Frontal cortex (tissue), 4 donors: ENCODE measurements at places on chromosomes 1 and 21.

- no peak for DNase-seq
These were observed 148.7 kb downstream of the SETD4 start for GRCh38 chr21:35911412-35912191.

- DNase-seq = no peak
These were observed 896 bp downstream of the LYSMD1 start for GRCh38 chr1:151164732-151165280.

DNA sequence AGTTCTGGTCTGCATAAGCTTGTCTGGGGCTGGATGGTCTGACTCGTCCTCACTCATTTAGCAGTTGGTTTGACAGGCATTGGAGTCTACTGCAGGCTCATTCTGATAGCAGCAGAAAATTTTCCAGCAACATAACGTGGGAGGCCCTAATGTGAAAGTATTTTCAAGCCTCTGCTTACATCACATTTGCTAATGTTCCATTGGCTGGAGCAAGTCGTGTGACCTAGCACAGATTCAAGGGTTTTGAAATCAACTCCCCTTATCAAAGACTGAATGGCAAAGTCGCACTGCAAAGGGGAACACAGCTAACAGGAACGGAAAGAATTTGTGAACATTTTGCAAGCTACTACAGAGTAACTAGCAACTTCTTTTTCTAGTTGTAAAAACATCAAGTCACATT lies 2.3 kb upstream of the USH2A start:
- no peak for DNase-seq

GRCh38 chr1:42756956-42757891 lies 9.6 kb downstream of the P3H1 start:
- DNase-seq = no peak

DNA sequence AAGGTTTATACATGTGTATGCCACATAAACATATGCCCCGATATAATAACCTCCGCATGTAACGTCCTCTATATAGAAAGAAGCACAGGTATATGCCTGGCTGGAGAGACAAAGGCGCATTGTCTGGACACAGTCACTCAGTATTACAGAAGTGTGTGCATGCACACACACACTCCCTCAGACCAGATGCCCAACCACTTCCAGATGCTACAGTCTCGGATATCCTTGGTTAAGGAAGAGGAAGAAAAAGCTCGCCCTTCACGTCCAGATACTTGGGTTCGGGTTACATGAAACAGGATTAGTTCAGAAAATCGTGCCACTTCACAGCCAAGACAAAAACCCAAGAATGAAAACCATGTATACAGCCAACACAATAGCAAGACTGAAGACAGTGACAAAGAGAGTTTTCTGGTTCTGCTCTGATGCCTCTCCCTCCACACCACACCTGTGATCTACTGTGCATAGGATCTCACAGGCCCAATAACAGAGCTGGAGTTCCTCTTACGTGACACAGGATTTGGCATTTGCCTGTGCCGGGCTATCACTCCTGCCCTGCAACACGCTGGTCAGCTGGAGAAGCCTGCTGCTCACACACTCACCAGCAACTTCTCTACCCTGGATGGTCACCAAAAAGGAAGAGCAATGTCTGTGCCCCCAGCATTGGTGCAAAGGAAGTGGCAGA lies 75.0 kb downstream of the SSBP3 start:
- no peak for DNase-seq

DNA sequence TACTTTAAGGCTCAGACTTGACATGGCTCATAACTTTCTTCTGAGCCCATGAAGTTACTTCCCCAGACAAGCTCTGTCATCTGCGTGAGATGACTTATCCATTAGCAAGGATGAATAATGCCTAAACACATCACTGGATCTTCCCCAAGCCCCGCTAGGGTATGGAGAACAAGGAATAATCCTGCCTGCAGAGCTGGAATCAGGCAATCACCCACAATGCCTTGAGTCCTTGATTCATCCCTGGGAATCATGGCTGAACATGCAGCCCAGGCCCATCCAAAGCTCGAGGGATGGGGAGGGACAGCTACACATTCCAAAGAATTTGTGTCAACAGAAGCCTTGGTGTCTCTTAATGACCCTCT lies 131.7 kb downstream of the PSMG1 start:
- DNase-seq = no peak

GRCh38 chr1:63936801-63937200 lies 163.0 kb downstream of the ROR1 start:
- DNase-seq = no peak

- no peak for DNase-seq
These were observed 13.6 kb downstream of the GRIK3 start for GRCh38 chr1:37020653-37021277.

DNA sequence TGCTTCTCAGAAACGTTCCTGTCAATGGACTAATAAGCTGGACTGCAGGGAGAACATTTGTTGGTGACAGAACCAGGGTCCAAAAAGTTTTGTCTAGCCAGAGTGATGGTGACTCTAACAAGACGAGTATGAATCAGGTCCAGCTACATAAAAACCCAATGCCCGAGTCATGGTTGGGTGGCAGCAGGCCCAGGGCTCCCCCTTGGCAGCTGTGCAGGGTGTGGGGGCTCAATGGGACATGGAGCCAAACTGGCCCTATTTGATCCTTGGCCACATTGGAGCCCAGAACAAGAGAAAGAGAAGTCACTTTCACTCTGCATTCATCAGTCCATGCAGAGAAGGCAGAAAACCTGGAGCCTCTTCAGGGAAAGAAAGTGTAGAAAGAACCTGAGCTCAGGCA lies 37.9 kb upstream of the TENT5C start:
- no peak for DNase-seq

GRCh38 chr1:69862906-69863305 lies 295.2 kb downstream of the LRRC7 start:
- DNase-seq = no peak

DNA sequence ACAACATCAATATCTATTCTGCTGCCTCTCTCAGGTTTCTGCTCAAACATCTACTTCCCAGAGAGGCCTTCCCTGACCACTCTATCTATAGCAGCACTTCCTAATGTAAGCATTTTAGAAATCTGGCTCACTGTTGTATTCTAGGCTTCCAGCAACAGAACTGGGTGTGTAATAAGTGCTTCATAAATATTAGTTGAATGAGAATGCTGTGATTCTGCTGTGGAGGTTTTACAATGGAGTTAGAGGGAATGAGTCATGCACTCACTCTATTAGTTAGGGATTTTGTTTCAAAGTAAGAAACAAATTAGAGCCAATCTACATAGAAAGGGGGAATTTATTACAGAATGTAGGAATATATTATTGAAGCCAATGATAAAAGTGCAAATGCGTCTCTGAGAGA lies 38.6 kb upstream of the SLC35F3 start:
- DNase-seq = no peak

GRCh38 chr1:217049081-217049480 lies 325.9 kb upstream of the ESRRG start:
- no peak for DNase-seq

- DNase-seq = no peak
These were observed 125.3 kb downstream of the GREM2 start for GRCh38 chr1:240486611-240487010.
